ENCODE measurements at places on chromosomes 3 and 15. TPM values are rescaled to one million over a fixed set of nuclear protein-coding genes. Genes with fewer than 3 reads are reported as not detected.

Gene AGBL1
- not detected for total RNA-seq

- no peak for DNase-seq
Measured at GRCh38 chr3:39989746-39990145, 180.3 kb downstream of the MYRIP start.

Gene TMEM158
- total RNA-seq: 3.4 TPM

- DNase-seq: no peak
Measured at GRCh38 chr15:60121845-60122244, 117.7 kb downstream of the FOXB1 start.

- no peak for DNase-seq
Measured at GRCh38 chr3:186257866-186258265, 104.2 kb downstream of the DGKG start.

GRCh38 chr3:149658744-149659497 is 1.1 kb upstream of the WWTR1 start:
- no peak for DNase-seq

Gene CLDN18
- not detected for total RNA-seq

Gene HOMER2
- total RNA-seq: 12.8 TPM

Gene SNX33
- total RNA-seq: 26.7 TPM

Gene SLC12A1
- total RNA-seq: not detected

Gene APOD
- not detected for total RNA-seq

Gene KLF15
- not detected for total RNA-seq

Gene TM4SF1
- 79.5 TPM for total RNA-seq

GRCh38 chr3:6249679-6250078 is 611.2 kb upstream of the GRM7 start:
- DNase-seq: no peak

GRCh38 chr3:21839592-21839991 is 88.6 kb upstream of the ZNF385D start:
- DNase-seq: no peak

DNA sequence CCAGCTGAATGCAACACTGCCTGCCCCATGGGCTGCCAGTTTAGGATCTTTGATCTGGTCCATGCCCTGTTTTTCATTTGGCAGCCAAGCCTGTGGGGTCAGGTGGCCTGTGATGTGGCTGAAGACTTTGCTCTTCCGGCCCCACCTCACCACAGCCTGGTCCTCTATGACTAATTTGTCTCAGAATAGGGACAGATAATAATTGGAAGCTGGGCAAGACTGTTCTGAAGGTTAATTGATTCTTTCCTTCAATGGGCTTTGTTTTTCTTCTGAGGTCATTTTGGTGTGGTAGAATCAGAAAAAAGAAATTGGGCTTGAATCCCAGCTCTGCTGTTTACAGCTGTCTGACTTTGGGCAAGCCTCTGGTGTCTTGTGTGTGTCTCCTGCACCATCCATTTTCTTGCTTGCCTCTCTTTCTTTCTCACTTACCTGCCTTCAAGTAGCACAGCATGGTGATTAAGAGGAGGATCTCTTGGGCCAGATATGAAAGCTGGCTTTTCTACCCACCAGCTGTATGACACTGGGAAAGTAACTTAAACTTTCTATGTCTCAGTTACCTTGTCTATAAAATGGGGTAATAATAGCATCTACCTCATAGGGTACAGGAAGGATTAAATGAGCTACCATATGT is 24.2 kb downstream of the ABHD2 start:
- no peak for DNase-seq

Gene ACKR2
- 0.20 TPM for total RNA-seq

Gene DAPK2
- 2.5 TPM for total RNA-seq

Gene PAQR9
- not detected for total RNA-seq

GRCh38 chr3:57756528-57757401 is 656 bp downstream of the SLMAP start:
- peak; percentile 52 for DNase-seq

DNA sequence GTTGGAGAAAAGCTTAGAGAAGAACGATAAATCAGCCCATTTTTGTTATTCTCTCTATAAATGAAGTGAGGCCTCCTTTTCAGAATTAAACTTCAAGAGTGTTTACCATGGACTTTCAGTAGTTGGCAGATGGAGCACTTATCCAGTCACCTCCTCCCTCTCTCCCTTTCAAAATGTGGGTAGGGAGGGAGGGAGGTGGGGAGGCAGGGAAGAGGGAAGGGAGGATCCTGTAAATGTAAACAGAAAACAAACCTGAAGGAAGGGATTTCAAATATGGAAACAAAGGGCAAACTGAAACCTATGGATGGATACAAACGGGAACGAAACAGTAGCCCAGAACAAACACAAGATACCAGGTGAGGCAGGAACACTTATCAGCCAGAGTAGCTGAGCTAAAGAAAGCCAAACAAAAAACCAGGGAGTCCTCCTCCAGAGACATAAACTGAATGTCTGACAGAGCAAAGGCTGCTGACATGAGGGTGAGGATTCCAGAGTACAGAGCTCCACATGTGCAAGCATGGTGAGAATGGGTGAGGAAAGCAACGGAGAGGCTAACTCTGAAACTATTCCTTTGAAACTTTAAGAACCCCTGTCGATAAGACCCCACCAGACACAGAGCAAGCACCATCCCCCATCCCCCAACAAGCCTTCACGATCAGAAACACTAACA is 41.0 kb upstream of the GP5 start:
- DNase-seq: no peak

Gene ARHGAP31
- 6.9 TPM for total RNA-seq

DNA sequence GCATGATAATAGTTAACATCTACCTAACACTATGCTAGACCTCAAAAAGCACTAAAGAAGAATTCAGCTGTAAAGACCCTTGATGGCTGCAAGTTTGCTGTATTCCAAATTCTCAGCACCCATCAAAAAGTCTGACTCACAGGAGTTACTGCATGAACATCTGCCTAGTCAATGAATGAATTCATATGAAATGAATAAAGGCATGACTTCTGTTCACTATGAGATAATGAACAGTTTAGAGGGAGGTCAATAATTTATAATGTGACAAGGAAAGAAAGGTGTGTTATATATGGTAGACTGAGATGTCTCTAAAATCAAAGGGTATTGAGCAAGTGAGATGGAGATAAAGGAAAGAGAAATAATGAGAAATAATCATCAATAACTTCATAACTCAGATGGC is 508.2 kb upstream of the TGFBR2 start:
- peak; percentile 48 for DNase-seq

GRCh38 chr3:20846832-20847231 is 660.8 kb upstream of the SGO1 start:
- no peak for DNase-seq

DNA sequence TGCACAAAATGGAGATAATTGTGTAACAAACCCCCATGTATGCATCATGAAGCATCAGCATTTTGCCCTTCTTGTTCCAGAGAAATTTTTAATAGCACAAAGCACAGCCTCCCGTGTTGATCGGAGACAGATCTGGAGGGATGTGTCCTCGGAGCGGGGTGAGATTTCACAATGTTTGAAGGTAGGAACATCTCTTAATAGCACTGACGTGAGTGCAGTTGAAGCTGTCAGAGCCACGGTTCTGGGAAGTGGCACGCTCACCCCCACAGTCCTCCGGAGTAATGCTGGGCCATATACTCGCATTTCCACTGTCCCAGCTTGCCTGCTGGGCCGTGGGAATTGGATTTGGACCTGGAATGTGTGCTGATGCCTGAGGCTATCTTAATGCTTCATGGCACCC is 24.1 kb downstream of the ARPP21 start:
- no peak for DNase-seq

DNA sequence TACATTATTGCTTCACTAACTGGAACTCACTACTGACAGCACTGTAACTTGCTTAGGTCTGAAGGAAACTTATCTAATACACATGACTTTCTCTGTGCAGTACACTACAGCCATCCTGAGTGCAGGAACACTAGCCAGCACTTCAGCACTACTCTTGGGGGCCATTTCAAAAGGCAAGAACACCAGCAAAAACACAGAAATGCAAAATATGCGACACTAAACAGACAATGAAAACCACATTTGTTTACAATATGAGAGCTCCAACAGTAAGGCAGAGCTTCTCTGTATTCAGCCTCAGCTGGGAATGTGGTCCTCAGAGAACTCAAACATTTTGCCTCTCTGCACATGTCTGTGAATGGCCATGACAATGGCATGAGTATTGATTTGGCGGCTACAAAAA is 109.6 kb downstream of the ARRDC4 start:
- no peak for DNase-seq

DNA sequence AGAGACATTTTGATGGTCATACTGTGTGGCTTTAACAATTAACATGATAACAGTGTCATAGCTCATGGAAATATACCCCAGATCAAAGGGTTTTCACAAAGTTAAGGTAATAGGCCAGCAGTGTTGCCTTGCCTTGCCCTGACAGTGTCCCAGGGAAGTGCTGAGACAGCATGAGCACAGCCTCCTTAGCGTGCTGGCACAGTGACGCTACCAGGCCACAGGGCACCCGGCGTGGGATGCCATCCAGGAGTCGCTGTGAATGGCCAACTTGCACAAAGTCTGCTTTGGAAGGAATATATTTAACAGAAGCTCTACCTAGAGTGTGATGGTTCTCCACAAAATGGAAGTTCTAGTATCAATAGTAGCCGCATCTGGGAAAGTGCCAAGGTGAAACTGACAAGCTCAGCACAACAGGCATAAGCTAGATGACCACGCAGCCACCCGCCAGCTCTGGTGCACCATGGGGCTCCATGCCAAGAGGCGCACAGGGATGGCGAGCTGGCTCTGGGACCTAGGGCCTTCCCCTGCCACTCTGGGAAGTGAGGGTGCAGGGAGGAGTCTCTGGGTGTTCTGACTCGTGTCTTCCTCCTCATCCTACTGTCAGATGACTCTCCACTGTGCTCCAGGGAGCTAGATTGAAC is 86.2 kb downstream of the GABRB3 start:
- no peak for DNase-seq

Gene CACNA2D3
- not detected for total RNA-seq

GRCh38 chr3:3589715-3590130 is 209.5 kb upstream of the LRRN1 start:
- DNase-seq: no peak

DNA sequence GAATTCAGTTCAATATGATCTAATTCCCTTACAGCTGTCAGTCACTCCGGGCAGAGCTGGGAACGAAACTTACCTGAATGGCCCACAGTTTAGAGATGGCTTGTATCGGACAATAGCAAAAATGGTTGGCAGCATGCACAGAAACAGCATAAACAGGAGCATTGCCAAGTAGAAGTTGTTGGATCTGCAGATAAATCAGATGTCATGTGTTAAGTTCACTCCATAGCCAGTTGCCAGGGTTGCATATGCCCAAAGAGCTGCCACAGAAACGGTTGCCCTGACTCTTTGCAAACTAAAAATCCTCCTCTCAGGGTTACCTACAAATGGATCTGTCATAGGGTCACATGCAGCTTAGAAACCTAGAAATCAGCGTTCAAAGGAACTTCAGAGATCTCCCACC is 15.4 kb upstream of the STARD5 start:
- DNase-seq: no peak

Gene UROC1
- total RNA-seq: not detected

DNA sequence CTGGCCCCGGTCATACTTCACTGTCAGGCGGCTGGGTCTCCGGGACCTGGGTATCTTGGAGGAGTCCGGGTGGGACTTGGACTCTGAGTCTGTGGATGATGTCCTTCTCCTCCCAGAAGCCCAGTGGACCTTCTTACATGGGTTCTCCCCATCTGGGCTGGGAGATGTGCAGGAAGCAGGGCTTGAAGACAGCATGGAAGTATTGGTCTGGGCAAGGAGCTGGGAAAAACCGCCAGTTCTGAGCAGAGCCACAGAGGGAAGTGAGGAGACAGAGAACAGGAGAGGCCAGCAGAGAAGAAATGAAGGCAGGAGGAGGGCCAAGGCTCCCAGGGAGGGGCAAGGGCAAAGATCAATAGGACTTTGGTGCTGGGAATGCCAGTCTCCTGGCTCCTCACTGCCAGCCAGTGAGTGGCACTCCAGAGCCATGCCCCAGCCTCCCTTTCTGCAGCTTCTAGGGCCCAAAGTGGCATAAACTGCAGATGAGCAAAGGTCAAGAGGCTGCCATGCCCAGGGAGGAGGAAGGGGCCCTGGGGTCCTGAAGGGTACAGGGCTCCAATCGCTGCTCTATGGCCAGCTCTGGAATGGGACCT is at the start of gene PPP1R14D:
Gene PPP1R14D, minus strand, starts transcription at position 262 of the 590 bp plus-strand sequence. Its CDS starts 67 bp downstream, at position 195.
- no peak for DNase-seq

Gene NR1I2
- total RNA-seq: not detected

DNA sequence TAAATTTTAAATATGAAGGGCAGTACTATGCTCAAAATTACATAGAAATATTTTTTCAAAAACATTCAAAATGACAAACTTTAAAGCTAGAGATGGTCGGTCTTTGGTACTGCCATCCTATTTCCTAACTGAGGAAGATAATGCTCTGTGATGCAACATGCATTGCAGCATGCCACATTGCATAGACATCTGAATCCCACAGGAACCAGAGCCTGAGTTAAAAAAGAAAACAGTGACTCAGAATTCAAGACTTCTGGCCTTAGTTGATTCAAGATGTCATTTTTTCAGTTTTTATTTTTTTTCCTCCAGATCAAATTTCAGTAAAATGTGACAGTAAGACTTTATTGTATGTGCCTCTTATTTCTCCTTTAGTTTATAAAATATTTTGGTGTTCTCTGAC is 33.1 kb downstream of the TP63 start:
- DNase-seq: peak; percentile 47

DNA sequence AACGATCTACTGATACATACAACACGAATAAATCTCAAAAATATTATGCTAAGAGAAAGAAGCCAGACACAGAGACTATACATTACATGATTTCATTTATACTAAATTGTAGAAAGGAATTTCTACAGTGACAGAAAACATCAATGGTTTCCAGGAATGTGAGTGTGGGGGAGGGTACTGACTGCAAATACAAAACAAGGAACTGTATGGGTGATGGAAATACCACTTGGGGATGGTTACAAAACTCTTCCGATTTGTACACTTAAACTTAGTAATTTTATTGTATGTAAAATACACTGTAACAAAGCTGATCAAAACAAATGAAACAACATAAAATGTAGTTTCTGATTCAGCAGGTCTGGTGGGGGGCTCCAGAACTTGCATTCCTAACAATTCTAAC is 45.8 kb upstream of the IP6K2 start:
- DNase-seq: no peak
